ENCODE measurements at places on chromosomes 1 and 21.

DNA sequence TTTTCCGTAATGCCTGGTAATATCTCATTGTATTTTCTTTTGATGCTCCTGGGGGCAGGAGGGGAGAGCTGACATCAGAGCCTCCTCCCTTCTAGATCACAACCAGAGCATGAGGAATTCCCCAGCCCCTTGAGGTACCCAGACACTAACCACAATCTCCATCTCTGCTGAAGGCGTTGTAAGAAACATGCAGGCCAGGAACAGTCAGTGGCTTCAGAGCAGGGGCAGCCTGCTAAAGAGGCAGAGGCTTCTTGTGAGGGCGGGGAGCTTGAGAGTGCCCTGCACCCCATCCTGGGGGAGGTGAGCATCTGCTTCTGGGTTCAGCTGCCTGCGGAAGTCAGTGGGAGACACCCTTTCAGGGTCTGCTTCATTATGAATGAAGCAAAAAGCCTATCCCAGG is 19.0 kb downstream of the MAPKAPK2 start:
- DNase-seq, result no peak

DNA sequence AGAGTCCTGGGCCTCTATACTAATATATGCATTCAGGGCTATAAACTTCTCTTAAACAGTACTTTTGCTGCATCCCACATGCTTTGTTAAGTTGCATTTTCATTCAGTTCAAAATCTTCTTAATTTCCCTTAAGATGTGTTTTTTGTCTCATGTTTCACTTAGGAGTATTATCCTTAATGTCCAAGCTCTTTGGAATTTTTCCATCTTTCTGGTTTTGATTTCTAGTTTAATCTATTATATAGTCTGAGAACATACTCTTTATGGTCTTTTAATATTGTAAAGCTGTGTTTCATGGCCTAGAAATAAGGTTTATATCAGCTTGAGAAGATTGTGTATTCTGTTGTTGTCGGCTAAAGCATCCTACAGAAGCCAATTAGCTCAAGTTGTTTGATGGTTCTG is 1041.8 kb downstream of the PLA2G4A start:
- no peak for DNase-seq

DNA sequence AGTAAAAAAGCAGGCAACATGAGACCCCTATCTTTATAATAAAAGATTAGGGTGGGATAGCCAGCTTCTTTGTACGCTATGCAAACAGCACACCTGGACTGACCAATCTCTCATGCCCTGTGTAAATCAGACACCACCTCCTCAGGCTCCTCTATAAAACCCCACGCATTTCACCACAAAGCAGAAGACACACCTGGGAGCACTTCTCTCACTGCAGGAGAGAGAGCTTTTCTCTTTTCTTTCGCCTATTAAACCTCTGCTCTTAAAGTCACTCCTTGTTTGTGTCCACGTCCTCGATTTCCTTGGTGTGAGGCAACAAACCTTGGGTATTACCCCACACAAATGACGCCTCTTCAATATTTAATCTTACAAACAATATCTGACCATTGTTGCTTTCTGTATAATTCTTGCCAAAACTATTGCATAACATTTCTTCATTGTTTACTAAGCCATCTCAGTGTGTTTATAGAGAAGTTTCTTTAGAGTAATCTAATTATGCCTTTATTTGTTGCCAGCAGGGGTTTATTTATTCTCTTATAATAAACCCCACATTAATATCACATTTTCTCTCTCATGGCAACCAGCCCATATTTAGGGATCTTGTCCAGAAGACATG is 31.6 kb upstream of the NUF2 start:
- DNase-seq, result no peak

GRCh38 chr1:155473151-155473821 is 89.3 kb downstream of the ASH1L start:
- no peak for DNase-seq

- no peak for DNase-seq
These were observed 72.3 kb downstream of the SCMH1 start for GRCh38 chr1:41169799-41170180.

GRCh38 chr1:61403679-61404596 is 321.0 kb downstream of the TM2D1 start:
- no peak for DNase-seq

- DNase-seq, result no peak
These were observed 783.4 kb upstream of the BRINP3 start for GRCh38 chr1:191261111-191261510.

GRCh38 chr1:231612393-231613089 is 14.0 kb upstream of the DISC1 start:
- peak; percentile 77 for DNase-seq

DNA sequence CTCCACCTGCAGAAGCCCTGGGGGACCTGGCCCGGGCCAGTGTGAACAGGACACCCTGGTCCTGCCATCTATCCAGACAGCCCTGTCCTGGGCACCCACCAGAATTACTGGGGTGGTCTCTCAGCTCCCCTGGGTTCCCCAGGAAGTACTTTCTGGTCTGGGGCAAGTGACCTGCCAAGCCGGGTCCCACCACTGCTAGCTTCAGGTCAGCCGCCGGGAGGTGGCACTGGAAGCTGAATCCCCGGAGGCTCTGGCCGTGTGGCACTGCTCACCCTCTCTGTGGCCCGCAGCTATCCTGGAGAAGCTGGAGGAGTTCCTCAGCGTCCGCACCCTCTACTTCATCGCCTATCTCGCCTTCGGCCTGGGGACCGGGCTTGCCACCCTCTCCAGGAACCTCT is 21.3 kb downstream of the SLC45A1 start:
- DNase-seq, result no peak

DNA sequence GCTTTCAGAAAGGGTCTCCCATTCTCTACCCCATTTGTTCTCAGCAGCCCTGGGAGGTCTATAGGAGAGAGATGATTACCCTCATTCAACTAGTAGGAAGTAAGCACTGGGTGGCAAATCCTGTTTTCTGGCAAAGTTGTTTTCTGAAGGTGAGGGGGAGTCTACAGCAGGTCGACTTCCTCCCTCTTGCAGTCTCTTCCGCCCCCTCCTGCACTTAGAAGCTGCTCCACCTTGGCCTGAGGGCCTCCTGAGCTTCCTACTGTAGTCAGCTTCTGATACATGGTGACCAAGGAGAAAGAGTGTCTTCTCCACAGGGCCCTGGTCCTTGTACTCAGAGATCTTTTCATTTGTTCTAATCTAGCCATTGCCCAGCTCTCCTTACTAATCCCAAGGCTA is 93.1 kb downstream of the RGL1 start:
- no peak for DNase-seq

- DNase-seq, result no peak
These were observed 953 bp upstream of the KPRP start for GRCh38 chr1:152756872-152757271.

GRCh38 chr1:55503663-55504305 is 288.6 kb upstream of the USP24 start:
- no peak for DNase-seq

- no peak for DNase-seq
These were observed 57.3 kb downstream of the SERBP1 start for GRCh38 chr1:67372898-67373297.

- DNase-seq, result no peak
These were observed 120.6 kb downstream of the MAB21L3 start for GRCh38 chr1:116231752-116232151.

- DNase-seq, result no peak
These were observed 7.0 kb downstream of the MRPL9 start for GRCh38 chr1:151756291-151756690.

DNA sequence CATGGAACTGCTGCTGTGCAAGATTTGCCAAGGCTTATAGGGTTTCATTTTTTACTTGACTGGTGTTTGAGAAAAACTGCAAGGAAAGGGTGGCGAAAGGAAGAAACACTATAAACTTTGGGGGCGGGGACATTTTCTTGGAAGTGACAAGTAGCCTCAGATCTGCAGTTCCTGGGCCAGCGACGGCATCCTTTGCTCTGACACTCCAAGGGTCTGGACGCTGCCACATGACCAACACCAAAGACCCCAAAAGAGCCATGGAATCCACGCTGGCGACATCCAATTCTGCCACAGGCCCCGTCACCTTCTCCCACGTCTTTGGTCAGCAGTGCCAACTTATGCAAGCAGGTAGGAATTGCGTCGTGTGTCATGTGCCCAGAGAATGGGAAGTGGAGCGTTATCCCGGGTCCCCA is 193.4 kb downstream of the PRDM2 start:
- DNase-seq, result no peak

DNA sequence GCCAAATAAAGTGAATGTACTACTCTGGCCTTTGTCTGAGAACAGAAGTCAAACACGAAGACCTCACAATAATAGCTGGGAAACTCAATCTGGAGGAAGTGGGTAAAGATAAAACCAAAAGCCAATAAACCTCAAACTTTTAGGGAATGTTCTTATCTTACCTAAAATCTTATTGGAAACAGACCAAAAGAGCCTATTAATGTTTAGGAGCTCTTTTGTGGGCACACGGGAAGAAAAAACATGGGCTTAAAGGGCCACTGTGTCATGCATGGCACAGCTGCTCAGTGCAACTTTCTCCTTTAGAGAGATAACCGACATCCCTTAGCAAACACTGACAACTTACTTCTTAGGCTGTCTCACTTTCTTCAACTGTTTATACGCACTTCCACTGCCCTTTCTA is 16.1 kb downstream of the EIF2B3 start:
- DNase-seq, result no peak

DNA sequence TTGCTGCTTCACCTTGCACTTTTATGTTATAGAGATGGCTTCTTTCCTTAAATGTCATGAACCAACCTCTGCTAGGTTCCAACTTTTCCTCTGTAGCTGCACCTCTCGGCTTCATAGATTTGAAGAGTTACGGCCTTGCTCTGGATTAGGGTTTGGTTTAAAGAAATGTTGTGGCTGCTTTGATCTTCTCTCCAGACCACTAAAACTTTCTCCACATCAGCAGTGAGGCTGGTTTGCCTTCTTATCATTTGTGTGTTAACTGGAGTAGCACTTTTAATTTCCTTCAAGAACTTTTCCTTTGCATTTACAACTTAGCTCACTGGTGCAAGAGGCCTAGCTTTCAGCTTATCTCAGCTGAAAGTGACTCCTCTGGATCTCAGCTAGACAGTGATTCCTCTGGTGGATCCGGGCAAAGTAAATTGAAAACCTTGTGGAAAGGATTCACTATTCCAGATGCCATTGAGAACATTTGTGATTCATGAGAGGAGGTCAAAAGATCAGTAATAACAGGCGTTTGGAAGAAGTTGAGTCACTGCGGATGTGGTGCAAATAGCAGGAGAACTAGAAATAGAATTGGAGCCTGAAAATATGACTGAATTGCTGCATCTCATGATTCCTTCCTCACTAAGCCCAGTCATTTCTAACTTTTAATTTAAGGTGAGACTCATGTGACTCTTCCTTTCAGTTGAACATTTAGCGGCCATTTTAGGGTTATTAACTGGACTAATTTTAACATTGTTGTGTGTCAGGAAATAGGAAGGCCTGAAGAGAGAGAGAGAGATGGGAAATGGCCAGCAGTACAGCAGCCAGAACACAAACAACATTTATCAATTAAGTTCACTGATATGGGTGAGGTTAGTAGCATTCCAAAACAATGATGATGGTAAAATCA is 16.2 kb upstream of the RGS1 start:
- no peak for DNase-seq

GRCh38 chr1:227388214-227389168 is 70.2 kb upstream of the CDC42BPA start:
- no peak for DNase-seq

DNA sequence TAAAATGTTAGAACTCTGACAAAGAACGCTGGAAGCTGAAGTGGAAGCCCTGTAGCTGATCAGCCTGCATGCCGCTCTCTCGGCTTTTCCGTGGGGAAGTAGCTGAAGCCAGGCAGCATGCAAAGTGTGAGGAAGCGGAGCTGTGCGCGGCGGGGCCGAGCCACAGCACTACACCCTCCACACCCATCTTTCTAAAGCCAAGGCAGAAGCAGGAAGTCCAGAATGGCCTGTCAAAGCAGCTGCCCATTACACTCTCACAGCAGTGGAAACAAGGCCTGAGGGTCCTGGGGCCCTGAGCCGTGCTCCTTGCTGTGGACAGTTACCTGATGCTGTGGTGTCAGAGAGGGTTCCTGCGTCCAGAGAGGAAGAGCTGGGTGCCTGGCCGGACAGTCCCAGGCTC is 69.6 kb downstream of the UBR4 start:
- DNase-seq, result no peak

DNA sequence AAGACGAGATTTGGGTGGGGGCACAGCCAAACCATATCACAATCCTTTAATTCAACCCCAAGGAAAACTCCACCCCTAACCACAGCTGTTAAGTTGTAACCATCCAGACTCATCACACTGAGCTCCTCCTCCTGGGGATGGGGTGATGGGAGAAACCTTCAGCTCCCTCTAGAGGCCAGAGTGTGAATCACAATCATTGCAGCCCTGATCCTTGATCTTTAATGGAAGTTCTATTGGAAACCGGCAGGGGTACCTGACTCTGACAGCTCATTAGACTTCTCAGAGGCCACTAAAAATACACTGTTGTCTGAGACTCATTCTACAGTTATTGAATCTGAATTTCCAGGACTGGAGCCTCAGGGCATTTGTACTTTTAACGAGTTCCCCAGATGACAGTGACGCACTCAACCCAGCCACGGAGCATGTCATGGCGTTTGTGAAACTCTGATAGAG is 127.2 kb downstream of the IGSF21 start:
- DNase-seq, result peak; percentile 83

- DNase-seq, result no peak
These were observed 279.9 kb downstream of the DNM3 start for GRCh38 chr1:172121081-172121717.

DNA sequence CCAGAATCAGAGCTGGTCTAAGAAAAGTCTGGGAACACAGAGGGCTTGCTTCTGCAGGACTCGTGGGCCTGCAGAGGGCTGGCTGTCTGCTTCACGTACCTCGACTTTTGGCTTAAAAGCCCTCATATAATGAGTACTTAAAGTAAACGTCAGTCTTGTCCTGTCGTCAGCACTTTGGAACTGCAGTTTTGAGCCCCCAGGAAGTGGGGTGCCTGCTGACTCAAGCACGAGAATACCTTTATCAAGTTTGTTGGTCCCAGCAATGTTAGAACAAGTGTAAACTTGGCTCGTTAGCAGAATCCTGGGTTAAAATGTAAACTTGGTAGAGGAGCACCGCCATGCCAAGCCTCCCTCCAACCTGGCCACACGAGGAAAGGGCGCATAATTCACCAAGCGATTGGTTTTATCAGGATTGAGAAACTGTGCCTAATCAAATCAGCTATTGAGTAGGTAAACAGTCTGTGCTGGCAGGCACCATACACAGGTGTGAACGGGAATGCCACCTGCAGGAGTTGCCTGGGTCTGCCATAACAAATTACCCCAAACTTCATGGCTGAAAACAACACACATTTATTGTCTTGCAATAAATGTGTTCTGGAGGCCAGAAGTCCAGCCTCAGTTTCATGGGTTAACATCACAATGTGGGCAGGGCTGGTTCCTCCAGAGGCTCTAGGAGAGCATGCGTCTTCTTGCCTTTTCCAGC is 45.0 kb upstream of the FHAD1 start:
- no peak for DNase-seq

- DNase-seq, result no peak
These were observed 91.8 kb upstream of the GJB5 start for GRCh38 chr1:34663031-34663430.

- DNase-seq, result no peak
These were observed 321.7 kb downstream of the HHAT start for GRCh38 chr1:210650403-210650802.

Data from NAMALWA (cell line).